ENCODE measurements at places on chromosomes 3 and 15. TPM values are rescaled to one million over a fixed set of nuclear protein-coding genes. Genes with fewer than 3 reads are reported as not detected.

- no peak overlapping the region for H3K4me3 ChIP-seq
- H3K36me3 ChIP-seq: no peaks in the 10 kb centered on the region
- no peaks in the 10 kb centered on the region for H3K4me1 ChIP-seq
- H3K27me3 ChIP-seq: peaks cover 8% of the 10 kb centered on the region
- H3K27ac ChIP-seq: no peak overlapping the region
- no peak for DNase-seq
Measured at GRCh38 chr15:75790631-75791336, 52.5 kb upstream of the UBE2Q2 start.

GRCh38 chr15:76913737-76914136 is 8.6 kb upstream of the SCAPER start:
- no peak overlapping the region for H3K27ac ChIP-seq
- H3K4me1 ChIP-seq: no peaks in the 10 kb centered on the region
- H3K4me3 ChIP-seq: no peak overlapping the region
- DNase-seq: no peak
- H3K27me3 ChIP-seq: peaks cover 1% of the 10 kb centered on the region

Gene LRRC31
- total RNA-seq: 0.23 TPM

Gene SLC2A2
- total RNA-seq: not detected

Gene UBAP1L
- total RNA-seq: 1.8 TPM

Measured in endothelial cell (in vitro differentiated cells).